ENCODE measurements at places on chromosomes 16 and 17.

DNA sequence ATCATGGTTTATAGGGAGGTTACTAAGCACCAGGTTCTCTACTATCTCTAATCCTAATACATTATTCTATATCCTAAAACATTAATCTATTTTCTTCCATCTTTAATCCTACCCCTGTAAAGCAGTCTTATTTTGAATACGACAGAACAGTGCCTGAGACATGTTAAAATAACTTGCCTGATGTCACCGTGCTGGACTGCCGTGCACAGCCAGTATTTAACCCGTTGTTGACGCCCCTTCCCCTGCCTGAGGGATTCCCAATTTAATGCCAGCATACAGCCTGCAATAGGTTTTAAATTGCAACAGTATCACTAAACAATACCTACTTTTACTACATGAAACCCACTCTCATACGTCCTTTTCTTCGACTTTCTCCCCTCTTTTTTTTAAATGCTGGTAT is 133.3 kb downstream of the PARN start:
- no peak for DNase-seq

GRCh38 chr17:6912110-6913051 is 80.9 kb upstream of the TEKT1 start:
- no peak for DNase-seq

DNA sequence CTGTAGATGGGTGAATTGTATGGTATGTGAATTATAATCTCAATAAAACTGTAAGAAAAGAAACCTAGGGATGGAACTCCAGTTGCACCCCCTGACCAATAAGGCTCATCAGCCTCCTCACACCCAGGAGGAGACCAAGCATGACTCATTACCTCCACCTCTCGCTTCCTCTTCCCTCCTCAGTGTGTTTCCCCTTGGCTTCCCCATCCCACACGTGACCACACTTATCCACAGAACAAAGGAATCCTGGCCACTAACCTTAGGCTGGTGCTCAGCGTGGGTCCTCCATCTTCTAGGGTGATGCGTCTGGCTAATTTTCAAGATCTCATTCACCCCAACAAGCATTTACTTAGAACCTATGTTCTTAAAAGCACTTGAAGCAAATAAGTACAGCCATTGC is 36.2 kb upstream of the MAP3K14 start:
- DNase-seq, result no peak

GRCh38 chr17:12790249-12791106 is 1.2 kb downstream of the ARHGAP44 start:
- no peak for DNase-seq

GRCh38 chr17:13104576-13104975 is 86.7 kb upstream of the ELAC2 start:
- no peak for DNase-seq

- no peak for DNase-seq
Observed at GRCh38 chr17:57152967-57153528, 68.0 kb downstream of the AKAP1 start.

DNA sequence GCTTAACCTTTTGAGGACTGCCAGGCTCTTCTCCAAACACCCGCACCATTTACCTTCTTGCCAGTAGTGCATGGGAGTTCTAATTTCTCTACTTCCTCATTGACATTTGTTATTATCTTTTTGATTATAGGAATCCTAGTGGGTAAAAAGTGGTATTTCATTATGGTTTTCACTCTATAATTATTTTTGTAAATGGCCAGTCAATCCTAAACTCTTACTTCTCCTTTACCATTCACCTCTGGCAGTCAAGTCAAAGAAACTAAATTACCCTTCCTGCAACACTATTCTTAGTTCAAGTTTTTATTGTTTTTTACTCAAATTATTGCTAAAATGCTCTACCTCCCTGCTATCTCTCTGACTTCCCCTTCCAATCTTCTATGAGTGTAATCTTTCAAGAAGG is 29.8 kb upstream of the ANKFY1 start:
- no peak for DNase-seq

DNA sequence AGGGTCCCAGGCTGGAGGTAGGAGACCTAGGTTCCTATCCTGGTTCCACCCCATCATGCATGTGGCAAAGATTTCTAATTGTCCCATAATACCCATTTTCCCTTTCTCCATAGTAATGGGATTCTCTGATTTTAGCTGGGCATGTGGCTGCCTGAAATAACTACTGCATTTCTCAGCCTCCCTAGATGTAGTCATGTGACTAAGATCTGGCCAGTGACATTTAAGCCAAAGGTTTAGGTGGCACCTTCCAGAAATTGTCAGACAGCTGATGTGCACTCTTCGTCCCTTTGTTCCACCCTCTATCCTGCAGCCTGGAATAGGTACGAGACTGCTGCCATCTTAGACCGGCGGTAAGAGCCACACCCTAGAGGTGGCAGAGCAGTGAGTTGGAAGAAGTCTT is 8.2 kb downstream of the NXPH3 start:
- no peak for DNase-seq

DNA sequence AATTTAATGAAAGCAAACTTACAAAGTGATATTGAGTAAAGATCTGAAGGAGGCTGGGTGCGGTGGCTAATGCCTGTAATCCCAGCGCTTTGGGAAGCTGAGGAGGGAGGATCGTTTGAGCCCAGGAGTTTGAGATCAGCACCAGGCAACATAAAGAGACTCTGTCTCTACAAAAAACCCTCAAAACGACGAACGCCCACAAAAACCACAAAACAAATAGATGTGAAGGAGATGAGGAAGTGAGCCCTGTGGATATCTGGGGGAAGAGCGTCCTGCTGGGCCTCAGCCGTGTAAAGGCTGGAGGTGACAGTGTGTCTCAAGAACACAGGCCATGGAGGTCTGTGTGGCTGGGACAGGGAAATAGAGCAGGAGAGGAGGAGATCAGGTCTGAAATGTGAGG is 68.8 kb downstream of the ITFG1 start:
- DNase-seq, result no peak

- DNase-seq, result peak; percentile 57
Observed at GRCh38 chr16:6081320-6081976, 983.9 kb upstream of the EEF2KMT start.

- no peak for DNase-seq
Observed at GRCh38 chr17:42493319-42493718, 34.6 kb downstream of the ATP6V0A1 start.

- DNase-seq, result no peak
Observed at GRCh38 chr16:16971042-16971441, 499.7 kb downstream of the XYLT1 start.

- no peak for DNase-seq
Observed at GRCh38 chr17:44967026-44967906, 837 bp downstream of the C1QL1 start.

DNA sequence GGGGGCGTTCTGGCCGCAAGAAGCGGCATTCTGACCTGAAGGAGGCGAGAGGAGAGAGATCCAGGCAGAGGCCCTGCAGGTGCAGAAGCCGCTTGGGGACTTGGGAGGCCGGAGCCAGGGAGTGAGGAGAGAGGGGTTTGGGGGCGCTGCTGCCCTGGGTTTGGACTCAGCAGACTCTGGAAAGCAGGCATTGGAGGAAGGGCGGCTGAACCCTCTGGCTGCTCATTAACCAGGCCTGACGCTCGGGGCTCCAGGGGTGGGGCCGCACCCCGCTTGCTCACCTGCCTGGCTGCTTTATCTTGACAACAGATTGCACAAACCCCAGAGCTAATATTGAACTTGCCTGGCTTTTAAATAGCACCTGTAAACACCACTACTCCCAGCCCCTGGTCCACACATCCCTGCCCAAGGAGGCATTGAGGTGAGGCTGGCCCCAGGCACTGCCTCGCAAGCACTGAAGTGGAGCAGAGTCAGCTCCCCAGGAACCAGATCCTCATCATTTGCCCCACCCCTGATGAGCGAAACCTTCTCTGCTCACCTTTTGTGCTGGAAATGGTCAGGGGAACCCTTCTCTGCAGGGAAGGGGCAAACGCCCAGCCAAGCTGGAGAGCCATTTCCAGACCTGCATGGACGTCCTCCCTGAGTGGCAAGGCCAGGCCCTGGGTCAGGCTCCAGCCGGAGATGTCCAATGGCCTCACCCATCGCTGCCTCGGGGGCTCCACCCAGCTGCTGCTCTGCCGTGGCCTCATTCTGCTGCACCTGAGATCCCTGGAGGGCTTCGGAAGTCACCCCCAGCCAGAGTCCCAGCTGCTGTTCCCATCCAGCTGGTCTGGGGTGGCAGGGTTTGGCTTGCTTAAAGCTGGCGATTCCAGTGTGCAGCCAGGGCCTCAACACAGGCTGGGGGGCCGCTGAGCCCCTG is 190.2 kb upstream of the GSE1 start:
- DNase-seq, result peak; percentile 41

- no peak for DNase-seq
Observed at GRCh38 chr16:5482256-5482655, 384.7 kb upstream of the EEF2KMT start.

DNA sequence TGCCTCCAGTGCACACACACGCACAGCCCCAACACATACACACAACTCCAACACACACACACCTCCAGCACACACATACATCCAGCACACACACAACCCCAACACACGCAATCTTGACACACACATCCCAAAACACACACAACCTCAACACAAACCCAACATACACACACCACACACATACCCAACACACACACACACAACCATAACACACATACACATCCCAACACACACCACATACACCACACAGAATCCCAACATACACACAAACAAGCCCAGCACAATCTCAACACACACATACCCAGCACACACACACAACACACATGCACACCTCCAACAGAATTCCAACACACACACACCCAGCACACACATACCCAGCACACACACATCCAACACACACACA is 301.1 kb downstream of the ABCC12 start:
- DNase-seq, result no peak

DNA sequence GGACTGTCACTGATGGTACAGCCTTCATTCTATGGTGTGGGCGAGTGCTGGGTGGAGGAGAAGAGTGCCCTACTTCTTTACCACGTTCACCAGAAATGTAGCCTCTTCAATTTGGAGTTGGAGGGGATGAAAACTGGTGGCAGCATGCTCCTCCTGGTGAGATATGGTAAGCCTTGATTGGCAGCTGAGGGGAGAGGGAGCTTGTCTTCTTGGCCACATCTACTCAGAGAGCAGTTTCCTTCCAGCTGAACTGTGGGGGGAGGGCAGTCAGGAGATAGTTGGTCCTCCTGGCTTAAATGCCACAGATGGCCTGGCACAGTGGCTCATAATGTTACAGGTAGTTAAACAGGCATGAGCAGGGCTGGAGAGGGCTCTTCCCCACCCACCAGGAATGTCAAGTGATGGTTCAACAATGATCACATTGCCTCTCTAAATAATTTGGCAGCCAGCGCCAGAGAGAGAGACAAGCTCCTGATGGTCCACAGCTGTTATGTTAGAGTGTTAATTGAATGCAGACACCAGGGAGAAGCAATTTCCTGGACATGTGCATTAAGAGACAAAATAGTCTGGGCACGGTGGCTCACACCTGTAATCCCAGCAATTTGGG is 9.0 kb upstream of the MAPK3 start:
- no peak for DNase-seq

DNA sequence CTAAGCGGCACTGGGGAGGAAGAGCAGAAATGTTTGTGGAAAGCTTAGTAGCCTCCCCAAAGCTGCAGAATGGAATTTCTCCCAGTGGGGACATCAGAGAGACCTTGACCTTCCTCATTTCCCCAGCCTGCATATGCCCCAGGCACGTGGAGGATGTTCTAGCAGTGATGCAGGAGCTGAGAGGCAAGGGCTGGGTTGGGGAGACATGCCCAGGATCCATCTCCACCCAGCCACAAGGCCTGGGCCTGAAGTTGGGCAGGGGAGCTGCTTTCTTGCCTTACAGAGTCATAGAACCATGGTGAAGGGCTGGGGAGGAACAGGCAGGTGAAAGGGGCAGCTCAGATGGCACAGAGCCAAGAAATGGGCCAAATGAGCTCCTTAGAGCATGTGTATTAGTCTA is 104.0 kb downstream of the TMEM132E start:
- no peak for DNase-seq

GRCh38 chr17:49316258-49316570 is 45.8 kb downstream of the ZNF652 start:
- no peak for DNase-seq

DNA sequence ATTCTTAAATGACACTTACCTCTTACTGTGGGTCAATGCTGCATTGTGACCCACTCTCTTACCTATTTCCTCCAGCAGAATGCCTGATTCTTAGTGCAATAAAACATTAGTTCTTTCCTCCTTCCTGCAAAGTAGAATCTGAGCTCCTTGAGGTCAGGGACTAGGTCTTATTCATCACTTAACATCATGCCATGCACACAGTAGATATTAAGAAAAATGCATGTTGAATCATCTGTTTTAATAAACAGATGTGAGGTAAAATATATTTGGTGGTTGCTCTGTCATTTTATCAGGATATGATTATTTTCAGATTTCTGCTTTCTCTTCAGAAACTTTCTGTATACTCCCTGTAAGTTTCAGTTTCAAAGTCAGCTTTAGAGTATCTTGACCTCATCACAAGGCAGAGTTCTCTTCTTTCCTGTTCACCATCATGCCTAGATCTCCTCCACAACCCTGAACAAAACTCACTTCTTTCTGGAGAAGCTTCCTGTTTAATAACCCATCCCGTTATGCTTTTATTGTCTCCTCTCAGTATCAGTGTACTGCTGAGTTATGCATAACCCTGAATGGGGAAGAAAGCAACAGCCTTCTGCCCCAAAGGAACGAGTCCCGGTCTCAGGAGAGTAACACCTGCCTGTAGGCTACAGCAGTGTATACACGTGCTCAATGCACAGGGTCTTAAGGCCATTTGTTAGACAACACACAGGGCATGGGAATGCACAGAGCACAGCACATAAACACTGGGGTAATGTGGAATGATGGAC is 30.3 kb upstream of the SUPT4H1 start:
- no peak for DNase-seq
